Fibroblast of skin of back (primary cell): ENCODE measurements at places on chromosomes 4 and X.

- DNase-seq, result no peak
Measured at GRCh38 chrX:95733426-95733825, 951.2 kb upstream of the DIAPH2 start.

- DNase-seq, result peak; percentile 34
Measured at GRCh38 chrX:9745417-9746115, 20.1 kb downstream of the GPR143 start.

- DNase-seq, result peak; percentile 2
Measured at GRCh38 chrX:94831364-94831763, 1157.4 kb downstream of the FAM133A start.

- no peak for DNase-seq
Measured at GRCh38 chr4:53234669-53235068, 131.2 kb downstream of the SCFD2 start.

GRCh38 chr4:40238700-40239548 is 42.1 kb downstream of the RHOH start:
- DNase-seq, result no peak

GRCh38 chr4:6746721-6747293 is 30.8 kb downstream of the BLOC1S4 start:
- no peak for DNase-seq
